Stimulated activated memory B cell treated with anti-CD40 and anti-IgM and Interleukin-4, amounts not matched to agents 10 μg/mL and 1 μg/mL and 100 μg/mL, for 72 hours (primary cell): ENCODE measurements at places on chromosomes 12 and 14.
A peak's percentile ranks its signal among the peaks of the same experiment; 100 is the strongest.

DNA sequence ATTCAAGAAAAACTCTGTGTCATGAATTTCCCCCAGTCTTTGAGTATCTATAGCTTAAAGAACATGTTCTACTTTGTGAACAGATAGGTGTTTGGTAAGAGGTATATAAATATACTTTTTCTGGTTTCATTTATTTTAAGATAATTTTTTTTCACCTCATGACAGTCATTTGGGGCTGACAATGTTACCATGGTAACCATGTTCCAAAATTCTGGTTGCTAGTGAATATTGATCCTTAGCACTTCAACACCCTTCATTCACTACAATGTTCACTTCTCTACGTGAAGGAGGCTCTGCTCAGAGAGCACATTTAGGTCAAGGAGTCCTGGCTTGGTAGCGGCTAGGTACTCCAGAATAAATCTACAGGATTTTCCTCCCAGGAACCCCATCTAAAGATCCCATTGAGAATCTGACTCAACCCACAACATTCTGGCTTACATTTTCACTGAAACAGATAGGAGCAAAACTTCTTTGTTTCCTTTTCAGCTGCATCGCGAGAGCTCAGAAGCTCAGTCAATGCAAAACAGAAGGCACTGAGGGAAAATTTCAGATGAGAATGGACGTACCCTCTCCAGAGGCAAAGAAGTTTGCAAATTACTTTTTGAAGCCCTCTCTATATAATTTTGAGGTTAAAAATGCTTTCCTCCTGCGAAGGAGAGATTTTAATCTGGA lies 93.6 kb downstream of the ARF6 start:
- ATAC-seq, result no peak

GRCh38 chr12:68340404-68341270 lies 8.5 kb upstream of the MDM1 start:
- ATAC-seq, result no peak

- no peak for ATAC-seq
These were observed 55.4 kb upstream of the FUT8 start for GRCh38 chr14:65357113-65357512.

GRCh38 chr14:39425947-39426346 lies 6.3 kb downstream of the FBXO33 start:
- no peak for ATAC-seq

- no peak for ATAC-seq
These were observed 219.5 kb upstream of the TMEM132C start for GRCh38 chr12:128047266-128048060.

DNA sequence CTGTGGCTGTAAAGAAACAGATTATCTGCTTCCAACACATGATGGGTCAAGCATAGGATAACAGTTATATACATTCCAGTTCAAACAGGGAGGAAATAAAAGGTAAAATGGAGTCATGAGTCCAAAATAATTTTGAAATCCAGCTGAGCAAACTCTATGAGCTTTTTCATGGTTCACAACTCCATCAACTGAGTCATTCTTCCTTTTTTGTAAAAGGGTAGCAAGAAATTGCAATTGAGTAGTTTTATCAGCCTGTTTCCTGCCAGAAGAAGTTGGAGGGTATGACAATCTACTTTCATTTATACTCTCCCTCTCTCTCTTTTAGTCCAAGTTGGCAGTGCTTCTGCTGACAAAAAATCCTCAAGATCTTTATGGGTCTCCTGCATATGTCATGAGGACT lies 95.6 kb downstream of the CPNE8 start:
- ATAC-seq, result no peak

- ATAC-seq, result no peak
These were observed 274.6 kb upstream of the TBX3 start for GRCh38 chr12:114958538-114958937.

DNA sequence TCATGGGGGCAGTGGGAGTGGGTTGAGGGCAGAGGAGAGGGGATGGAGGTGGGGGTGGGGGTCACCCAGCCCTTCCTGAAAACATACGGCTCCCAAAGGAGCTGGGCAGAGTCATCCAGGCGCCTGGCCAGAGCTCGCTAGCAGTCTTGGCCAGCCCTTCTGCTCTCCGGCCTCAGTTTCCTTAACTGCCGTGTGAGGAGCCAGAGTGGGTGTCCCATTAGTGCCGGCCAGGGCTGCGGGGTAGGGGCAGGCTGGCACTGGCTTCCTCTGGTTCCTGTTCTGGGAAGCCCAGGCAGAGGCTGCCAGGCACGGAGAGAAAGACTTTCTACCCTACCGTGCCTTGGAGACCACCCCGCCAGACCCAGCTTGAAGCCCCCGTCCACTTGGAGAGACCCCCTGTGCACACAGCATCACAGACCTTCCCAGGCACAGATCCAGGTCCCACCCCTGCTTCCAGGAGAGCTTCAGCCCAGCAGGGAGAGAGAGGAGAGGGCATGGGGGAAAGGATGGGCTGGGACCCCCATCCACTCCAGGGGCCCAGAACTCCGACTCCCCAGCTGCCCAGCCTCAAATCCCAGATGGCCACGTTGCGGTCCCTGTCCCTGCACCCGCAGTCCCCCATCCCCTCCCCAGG lies 93.3 kb downstream of the RFLNA start:
- ATAC-seq, result no peak

GRCh38 chr12:122336015-122336946 lies 70.0 kb upstream of the VPS33A start:
- no peak for ATAC-seq

GRCh38 chr14:35416108-35416750 lies 11.7 kb upstream of the NFKBIA start:
- ATAC-seq, result peak; percentile 86

- ATAC-seq, result no peak
These were observed 976.7 kb upstream of the TMEM132C start for GRCh38 chr12:127290251-127290650.

DNA sequence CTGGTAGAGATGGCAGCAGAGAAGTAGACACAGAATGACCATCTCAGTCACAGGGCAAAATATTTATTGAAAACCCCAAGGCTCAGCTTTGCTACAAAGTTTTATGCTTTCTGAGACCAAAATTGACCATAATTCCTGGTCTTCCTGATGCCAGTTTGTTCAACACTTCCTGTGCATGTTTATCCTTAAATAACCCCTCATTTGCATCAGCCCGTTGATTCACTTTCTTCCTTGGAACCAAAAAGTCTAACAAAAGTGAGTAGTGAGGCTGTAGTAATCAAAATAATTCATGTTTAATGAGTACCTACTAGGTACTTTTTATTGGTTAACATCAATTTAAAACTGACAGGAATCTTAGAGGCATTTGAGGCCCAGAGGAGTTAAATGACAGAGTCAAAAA lies 51.7 kb downstream of the TRHDE start:
- ATAC-seq, result no peak

GRCh38 chr12:1530592-1531152 lies 63.7 kb downstream of the FBXL14 start:
- no peak for ATAC-seq

- ATAC-seq, result no peak
These were observed 191.5 kb upstream of the CAND1 start for GRCh38 chr12:67077617-67078016.

DNA sequence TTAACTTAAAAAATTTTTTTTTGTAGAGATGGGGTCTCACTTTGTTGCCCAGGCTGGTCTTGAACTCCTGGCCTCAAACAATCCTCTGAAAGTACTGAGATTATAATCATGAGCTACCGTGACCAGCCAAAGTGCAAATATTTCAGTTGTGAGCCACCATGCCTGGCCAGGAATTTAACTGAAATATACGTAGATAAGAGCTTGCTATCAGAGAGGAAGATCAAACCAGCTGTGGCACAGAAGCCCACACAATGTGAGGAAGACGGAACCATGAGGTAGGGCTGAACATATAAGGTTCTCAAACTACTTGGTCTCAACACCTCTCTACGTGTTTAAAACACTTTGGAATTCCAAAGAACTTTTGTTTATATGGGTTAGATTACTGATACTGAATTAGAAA lies 29.1 kb downstream of the ATG14 start:
- ATAC-seq, result no peak

- ATAC-seq, result no peak
These were observed 5.5 kb upstream of the NXPH4 start for GRCh38 chr12:57210926-57211692.

GRCh38 chr12:128163086-128163485 lies 103.9 kb upstream of the TMEM132C start:
- no peak for ATAC-seq

DNA sequence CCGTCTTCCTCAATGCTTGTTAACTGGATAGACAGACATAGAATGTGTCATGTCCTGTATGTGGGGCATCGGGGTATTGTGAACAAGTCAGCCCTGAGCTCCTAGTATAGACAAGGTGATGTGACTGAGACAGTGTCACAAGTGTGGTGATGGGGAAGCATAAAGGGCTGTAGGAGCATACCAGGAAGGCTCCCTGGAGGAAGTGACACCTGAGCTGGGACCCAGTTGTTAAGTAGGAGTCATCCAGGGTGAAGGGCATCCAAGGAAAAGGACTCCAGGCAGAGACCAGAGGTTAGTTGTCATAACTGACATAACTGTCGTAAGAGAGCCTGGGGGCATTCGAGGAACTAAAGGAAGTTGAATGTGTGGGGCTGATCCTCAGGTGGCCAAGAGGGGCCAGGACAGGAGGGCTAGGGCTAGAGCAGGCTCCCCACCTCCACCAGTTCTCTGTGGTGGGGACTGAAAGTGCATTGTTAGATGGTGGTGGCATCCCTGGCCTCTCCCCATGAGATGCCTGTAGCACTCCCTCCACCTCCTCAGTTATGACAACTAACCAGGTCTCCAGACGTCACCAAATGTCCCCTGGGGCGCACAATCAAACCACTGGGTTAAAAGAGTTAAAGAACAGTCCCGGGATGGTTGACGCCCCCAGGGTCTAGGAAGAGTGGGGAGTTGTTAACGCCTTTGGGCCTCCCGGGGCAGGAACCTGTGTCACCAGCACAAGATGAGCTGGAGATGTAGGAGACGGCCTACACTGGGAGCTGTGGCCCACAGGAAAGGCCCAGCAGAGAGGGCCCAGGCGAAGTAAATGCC lies 2.4 kb downstream of the FICD start:
- ATAC-seq, result no peak

DNA sequence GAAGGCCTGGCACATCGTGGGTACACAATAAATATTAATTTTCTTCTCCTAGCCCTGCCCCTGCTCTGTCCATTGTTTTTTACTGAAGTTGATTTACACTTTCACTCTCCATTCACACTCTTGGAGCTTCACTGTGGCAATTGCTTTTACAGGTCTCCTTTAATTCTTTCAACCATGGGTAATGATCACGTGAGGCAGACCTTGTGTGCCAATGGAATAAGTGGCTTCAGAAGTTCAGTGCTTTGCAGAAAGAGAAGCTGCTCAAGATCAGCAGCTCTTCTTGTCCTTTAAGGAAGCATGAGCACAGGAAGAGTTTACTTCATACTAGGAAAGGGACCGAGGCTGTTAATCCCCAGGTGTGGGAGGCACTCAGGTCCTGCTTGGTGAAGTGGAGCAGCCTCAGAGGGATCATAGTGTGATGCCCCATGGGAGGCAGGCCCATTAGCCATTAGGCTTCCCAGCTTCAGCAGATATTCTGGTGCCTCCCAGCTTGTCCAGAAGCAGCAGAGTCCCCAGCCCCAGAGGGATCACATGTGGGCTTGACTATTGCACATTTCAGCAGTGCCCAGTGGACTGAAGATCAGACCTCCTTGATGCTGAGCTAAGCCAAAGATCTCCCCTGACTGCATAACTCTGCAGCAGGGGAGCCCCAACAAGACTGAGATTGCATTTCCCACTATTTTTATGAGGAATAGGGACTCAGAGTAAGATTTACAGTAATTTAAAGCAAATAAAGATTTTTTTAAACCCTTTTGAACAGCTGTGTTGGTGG lies 5.0 kb upstream of the SLC35F4 start:
- ATAC-seq, result peak; percentile 43

DNA sequence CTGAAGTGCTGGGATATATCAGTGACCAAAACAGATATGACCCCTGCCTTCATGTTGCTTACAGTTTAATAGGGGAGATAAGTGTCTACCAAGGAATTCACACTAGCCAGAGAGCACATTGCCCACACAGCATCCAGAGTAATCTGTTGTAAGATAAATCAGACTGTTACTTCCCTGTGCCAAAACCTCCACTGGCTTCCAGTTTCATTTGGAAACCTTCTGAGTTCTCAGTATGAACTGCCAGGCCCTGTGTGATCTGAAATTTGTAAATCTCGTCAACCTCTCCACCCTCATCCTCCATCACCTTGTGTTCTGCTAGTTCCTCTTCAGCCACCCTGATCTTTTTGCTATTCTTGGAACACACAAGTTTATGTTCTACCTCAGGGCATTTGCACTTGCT lies 154.7 kb downstream of the ETV6 start:
- ATAC-seq, result no peak

- no peak for ATAC-seq
These were observed 213.8 kb downstream of the ATXN7L3B start for GRCh38 chr12:74751441-74751840.

GRCh38 chr14:101010293-101010692 lies 106.8 kb upstream of the RTL1 start:
- ATAC-seq, result no peak

- ATAC-seq, result no peak
These were observed 1.1 kb upstream of the HDAC7 start for GRCh38 chr12:47820631-47821345.
